ENCODE measurements at places on chromosomes 11 and 22. TPM values are rescaled to one million over a fixed set of nuclear protein-coding genes. Genes with fewer than 3 reads are reported as not detected.

GRCh38 chr11:110530900-110531741 lies 101.4 kb downstream of the FDX1 start:
- H3K36me3 ChIP-seq: no peaks in the 10 kb centered on the region
- DNase-seq: no peak
- H3K4me3 ChIP-seq: no peak overlapping the region
- H3K4me1 ChIP-seq: no peaks in the 10 kb centered on the region

DNA sequence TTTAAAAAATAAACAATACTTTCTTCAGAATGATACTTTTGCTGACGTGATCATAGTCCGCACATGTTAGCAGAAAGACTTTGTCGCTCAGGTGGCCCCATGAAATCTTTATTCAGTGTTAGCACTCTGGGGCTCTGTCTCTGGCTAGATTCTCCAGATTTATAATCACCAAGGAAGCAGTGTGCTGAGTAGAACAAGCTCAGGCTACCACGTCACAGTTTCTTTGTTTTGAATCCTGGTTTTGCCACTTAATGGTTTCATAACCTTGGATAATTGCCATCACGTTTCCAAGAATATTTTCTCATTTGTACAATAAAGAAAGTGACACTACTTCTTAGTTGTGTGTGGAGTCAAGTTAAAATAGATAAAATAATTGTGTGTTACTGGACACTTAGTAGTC lies 3.9 kb upstream of the MUC15 start:
- no peaks in the 10 kb centered on the region for H3K27me3 ChIP-seq
- H3K36me3 ChIP-seq: no peaks in the 10 kb centered on the region
- no peak overlapping the region for H3K4me3 ChIP-seq

GRCh38 chr11:35688023-35688422 lies 25.4 kb downstream of the TRIM44 start:
- no peak for DNase-seq
- H3K4me1 ChIP-seq: peaks cover 14% of the 10 kb centered on the region
- no peak overlapping the region for H3K27ac ChIP-seq
- H3K27me3 ChIP-seq: no peaks in the 10 kb centered on the region

The SLC5A1 gene
- total RNA-seq: 0.21 TPM

The OR52W1 gene
- not detected for total RNA-seq

The RCOR2 gene
- 0.25 TPM for total RNA-seq

The RIC3 gene
- 3.4 TPM for total RNA-seq

The C11orf52 gene
- 9.6 TPM for total RNA-seq
